AML-193 (cell line): ENCODE measurements at places on chromosomes 11 and 22.
A peak's percentile ranks its signal among the peaks of the same experiment; 100 is the strongest.

- no peak for DNase-seq
Measured at GRCh38 chr11:64035576-64035975, at the start of gene FLRT1. Gene FLRT1 (plus strand): TSS chr11:64035931. CDS start chr11:64116268, 80,337 bp downstream.

- DNase-seq = no peak
Measured at GRCh38 chr22:17981497-17981896, 42.9 kb downstream of the MICAL3 start.

- no peak for DNase-seq
Measured at GRCh38 chr11:39144351-39145130, 2314.9 kb downstream of the LRRC4C start.

- DNase-seq = no peak
Measured at GRCh38 chr11:77320351-77320750, 18.9 kb upstream of the GDPD4 start.

DNA sequence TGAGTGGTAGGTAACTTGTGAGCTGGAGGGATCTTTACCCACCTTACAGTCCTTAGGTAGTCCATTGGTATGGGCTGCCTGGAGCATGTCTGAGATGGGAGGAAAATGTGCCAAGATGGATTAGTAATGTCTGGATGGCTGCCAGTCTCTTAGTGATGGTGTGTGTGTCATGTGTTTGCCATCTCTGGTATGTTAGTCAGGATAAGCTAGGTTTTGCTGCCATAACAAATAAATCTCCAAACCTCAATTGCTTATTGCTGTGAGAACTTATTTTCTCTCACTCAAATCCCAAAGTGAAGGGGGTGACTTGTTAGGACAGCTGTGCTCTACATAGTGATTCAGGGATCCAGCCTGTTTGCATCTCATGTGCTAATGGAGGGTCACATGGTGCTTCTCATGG lies 40.9 kb upstream of the MYEOV start:
- no peak for DNase-seq

- DNase-seq = no peak
Measured at GRCh38 chr22:44340271-44341239, 27.8 kb upstream of the SHISAL1 start.

- no peak for DNase-seq
Measured at GRCh38 chr11:16942342-16942741, 71.9 kb downstream of the PLEKHA7 start.

- no peak for DNase-seq
Measured at GRCh38 chr22:26937213-26937612, 279.8 kb downstream of the MIAT start.

DNA sequence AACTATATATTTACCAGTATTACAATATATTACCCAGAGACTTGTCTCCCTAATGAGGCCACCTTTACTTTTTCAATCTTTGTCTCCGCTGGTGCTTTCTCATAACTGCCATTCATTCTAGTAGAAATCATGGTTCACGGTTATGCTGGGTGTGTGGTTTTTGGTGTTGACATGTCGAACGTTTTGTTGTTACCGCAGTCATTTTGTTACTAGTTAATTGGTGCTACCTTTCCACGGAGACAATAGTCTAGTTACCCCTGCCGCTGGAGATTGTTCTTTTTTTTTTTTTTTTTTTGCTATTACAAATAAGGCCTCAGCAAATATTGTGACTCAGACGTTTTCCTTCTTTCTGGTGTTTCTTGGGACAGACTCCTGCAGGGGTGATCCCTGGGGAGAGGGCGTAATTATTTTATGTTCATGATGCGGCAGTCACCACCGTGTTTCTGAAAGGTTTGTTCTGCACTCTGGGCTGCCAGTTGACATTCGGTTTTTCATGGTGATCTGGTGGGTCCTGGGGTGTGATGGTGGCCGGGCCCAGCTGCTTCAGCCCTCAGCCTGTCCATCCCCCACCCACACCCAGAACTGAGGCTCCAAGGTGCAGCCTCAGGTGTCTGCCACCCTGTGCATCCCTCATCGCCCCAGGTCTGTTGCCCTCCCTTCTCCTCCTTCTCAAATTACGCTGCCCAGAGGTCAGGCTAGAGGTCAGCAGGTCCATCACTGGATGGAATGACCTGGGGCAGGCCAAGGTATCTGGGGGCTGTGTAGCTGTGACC lies 28.6 kb downstream of the LRP5 start:
- no peak for DNase-seq

- DNase-seq = no peak
Measured at GRCh38 chr11:3914805-3915204, 59.3 kb downstream of the STIM1 start.

GRCh38 chr11:7909585-7910285 lies 21.3 kb downstream of the OR10A6 start:
- no peak for DNase-seq

GRCh38 chr11:19793326-19793725 lies 80.7 kb downstream of the NAV2 start:
- DNase-seq = no peak

- peak; percentile 44 for DNase-seq
Measured at GRCh38 chr11:47616726-47617416, 22.7 kb upstream of the C1QTNF4 start.

DNA sequence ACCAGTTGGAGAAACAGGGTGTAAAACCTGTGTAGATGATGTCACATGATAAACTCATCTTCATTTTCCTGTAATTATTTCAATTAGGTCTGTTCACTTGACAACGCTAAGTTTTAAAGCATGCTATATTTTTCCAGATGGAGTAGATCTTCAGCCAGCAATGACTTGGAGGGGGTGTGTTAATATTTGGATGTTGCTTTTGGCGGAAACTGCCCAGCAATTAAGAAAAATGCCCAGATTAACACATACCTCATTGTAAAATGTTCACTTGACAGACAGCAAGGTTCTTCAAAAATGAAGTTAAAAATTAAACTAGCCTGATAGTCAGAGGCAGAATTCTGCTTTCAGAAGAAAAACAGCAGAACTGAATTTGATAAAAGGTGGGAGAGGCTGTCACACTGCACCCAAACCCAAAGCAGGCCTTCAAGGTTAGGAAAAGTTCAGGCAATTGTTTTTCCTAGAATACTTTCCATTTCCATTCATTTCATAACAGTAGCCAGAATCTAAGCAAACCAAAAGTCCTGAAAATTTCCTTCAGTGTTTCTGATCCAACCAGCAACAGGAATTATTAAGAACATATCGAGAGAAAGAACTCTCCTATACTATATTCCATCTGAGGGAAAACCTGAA lies 33.0 kb downstream of the VSIG10L2 start:
- no peak for DNase-seq

DNA sequence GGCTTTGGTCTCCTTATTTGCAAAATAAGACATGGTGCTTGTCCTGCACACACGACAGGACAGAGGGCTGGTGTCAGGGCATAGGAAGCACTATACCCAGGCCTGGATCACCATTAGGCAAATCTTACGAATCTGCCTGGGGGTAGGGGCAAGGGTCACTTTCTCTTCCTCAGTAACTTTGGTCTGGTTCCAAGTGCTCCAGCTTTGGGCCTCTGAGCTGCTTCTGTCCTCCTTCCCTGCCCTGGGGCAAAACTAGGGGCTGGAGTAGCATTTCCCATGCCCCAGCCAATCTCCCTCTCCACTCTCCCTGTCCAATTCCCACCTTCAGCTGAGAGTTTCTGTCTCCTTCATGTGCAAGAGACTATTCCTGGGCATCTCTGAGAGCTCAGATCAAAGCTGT lies 123.7 kb upstream of the NECTIN1 start:
- no peak for DNase-seq

GRCh38 chr11:65477149-65477965 lies 21.5 kb upstream of the MALAT1 start:
- DNase-seq = peak; percentile 90

DNA sequence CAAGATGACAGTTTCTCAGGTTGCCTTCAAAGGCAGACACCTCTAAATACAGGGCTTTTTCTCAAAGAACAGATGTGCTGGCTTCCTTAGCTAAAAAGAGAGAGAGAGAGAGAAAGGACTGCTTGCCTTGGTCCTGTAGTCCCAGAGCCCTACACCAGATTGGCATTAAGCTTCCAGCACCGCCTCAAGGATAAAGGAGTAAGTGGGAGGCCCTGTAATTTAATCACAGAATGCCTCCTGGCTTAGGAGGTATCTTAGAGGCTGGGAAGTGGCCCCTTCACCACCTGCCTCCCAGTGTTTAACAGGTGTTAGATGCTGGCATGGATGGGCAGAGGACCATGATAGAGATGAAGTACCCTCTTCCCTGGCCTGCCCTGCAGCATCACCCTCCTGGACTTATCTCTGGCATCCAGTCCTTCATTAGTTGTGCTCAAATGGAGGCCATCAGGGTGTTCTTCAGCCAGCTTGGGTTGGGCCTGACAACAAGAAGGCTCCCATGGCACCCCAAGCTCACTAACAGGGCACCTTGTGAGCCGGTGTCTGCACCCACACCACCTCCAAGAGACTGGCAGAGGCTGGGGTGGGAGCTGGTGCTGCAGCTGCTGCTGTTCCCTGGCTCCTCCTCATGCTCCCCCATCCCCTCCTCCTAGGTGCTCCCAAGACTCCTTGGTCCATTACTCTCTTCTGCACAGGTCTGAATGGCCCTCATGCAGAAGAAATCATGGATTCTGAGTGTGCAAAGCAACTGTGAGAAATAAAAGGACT lies 32.5 kb downstream of the ABCC8 start:
- no peak for DNase-seq

DNA sequence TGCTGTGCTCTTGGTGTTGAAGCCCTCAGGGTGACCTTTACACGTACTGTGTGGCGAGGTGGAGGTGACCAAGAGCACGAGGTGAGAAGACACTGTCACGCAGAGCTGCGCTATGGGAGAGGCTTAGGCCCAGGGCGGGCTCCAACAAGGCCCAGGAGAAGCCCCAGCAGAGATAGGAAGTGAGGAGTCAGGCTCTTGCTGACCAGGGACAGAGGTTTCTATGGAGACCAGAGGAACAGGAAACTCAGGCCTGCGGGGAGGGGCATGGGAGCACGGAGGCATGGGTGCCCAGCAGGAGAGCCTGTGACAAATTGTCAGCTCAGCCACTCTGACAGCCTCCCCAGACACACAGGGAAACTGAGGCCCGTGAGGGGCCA lies 15.8 kb downstream of the DGKZ start:
- peak; percentile 43 for DNase-seq

DNA sequence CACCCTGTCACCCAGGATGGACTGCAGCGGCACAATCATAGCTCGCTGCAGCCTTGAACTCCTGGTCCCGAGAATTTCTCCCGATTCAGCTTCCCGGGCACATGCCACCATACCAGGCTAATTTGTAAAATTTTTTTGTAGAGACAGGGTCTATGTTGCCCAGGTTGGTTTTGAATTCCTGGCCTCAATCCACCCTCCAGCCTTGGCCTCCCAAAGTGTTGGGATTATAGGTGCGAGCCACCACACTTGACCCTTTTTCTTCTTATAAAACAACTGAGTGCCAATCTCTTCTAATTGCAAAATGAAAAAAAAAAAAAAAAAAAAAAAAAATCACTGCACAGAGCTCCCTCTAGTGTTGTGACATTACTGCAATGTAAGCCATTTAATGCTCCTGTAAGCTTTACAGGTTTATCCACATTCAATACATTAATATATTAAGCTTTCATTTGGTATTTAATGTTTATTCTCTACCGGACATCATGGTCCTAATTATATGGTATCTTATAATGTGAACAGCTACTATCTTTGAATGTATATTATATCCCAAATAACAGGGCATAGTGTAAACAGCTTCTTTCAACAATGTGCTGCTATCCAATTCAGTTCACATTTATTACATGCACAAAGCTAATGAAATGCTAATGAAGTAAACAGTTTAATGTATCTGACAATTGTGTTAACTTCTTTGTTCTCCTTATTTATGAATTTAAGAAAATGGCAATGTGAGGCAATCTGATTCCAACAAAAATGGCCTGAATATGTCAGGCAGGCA lies 44.6 kb downstream of the COPB1 start:
- peak; percentile 41 for DNase-seq

DNA sequence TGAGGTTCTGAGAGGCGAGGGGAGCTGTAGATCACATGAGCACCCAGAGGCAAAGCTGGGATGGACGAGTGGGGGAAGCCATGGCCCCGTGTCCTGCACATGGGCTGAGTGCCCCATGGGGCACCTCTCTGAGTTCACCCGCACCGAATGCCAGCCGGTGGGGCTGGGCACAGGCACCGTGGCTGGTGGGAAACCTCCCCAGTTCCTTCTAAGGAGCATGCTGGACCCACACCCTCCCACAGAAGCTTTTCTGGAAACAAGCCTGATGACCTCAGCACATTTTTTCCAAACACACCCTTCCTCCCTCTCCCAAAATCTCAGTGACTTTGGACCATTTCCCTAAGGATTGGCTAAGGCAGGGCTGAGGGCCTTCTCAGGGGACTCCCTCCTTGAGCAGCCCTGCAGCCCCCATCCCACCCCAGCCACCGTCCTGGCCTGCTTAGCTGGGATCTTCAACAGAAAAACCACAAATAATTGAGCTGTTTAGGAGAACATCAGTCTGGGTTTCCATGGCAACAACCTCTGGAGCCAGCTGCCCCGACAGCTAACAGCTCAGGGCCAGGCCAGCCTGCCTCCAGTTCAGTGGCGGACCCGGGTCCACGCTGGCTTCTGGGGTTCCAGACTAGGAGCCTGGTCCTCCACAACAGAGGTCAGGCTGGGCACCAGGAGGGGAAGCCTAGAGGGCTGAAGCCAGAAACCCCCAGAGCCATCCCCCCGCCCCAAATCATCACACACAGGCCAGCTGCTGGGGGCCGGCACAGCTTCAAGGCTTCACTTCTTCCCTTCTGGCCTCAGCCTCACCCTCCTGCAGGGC lies 18.1 kb upstream of the LINC01488 start:
- DNase-seq = no peak

DNA sequence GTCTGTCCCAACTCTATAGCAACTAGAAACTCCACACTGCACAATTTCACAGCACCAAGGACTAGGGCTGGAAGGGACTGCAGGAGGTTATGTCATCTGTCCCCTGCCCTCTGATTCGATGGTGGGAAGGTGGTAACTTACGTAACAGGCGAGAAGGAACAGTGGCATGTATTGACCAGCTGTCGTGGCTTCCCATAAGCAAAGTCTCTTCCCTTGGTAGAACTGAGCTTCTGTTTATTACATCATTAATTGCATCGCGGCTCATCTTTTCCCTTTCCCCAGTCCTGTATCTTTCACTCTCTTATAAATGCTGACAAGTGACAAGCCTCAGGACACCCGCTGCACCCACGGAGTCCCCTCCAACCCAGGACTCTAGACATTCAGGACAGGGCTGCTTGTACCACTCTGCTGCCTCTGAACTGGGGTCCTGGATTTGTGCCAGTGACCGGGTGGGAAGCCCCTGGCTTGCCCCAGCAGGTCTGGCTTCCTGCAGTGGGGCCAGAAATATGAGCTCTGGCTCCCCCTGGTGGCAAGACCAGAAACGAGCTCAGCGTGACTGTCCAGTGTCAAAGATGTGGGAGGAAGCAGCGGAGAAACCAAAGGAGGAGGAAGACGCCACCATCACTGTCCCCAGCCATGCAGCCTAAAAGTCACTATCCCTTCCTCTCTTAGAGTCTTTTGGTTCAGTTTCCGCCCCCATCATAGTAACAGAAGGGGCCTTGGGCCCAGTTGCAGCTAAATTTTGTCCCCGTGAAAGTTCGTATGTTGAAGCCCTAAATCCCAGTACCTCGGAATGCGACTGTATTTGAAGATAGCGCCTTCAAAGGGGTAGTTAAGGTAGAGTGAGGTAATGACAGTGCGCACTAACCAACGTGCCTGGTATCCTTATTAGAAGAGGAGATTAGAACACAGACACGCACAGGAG lies 84.5 kb downstream of the ISX start:
- peak; percentile 2 for DNase-seq
